Amniotic stem cell (primary cell): ENCODE measurements at places on chromosomes 3 and 15.

- no peak for DNase-seq
These were observed 70.5 kb upstream of the GOLGA8B start for GRCh38 chr15:34653992-34654391.

GRCh38 chr3:161049683-161050248 is 55.4 kb downstream of the B3GALNT1 start:
- no peak for DNase-seq

DNA sequence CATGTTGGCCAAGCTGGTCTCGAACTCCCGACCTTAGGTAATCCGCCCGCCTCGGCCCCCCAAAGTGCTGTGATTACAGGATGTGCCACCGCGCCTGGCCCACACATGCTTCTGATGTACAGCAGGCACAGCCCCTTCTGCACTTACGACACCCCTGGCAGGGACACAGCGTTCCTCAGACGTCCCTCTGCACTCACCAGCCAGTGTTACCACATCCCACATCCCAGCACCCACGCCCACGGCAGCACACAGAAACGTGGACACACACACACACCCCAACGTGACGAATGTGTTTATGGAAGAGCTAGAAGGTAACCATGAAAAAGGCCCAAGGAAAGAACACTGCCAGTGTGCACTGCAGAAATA is 576 bp upstream of the RPAP1 start:
- no peak for DNase-seq

DNA sequence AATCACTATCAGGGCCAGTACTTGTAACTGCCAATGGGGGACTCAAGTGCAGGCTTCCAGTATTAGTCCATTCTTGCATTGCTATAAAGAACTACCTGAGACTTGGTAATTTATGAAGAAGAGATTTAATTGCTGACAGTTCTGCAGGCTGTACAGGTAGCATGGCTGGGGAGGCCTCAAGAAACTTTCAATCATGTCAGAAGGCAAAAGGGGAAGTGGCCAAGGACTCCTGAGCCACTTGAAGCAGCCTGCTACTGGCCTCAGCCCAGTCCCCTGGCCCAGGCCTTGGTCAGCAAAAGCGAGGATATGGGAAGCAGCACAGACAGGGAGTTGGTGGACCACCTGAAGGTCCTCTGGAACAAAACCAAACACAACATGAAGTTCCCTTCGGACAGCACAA is 29.2 kb upstream of the OR5K1 start:
- no peak for DNase-seq

- DNase-seq: no peak
These were observed 6.4 kb downstream of the PRSS50 start for GRCh38 chr3:46711305-46711704.

DNA sequence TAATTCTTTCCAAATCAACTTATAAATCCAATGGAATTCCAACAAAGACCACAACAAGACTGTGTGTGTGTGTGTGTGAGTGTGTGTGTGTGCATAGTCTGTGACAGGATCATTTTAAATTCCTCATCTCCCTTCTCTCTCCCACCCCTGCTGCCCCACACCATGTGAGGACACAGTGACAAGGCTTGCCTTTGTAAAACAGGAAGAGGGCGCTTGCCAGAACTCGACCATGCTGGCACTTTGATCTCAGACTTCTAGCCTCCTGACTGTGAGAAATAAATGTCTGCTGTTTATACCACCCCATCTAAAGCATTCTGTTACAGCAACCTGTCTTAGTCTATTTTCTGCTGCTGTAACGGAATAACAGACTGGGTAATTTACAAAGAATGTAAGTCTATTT is 99.1 kb downstream of the NSMCE3 start:
- DNase-seq: no peak

GRCh38 chr15:101170568-101171350 is 81.1 kb downstream of the CHSY1 start:
- DNase-seq: no peak

DNA sequence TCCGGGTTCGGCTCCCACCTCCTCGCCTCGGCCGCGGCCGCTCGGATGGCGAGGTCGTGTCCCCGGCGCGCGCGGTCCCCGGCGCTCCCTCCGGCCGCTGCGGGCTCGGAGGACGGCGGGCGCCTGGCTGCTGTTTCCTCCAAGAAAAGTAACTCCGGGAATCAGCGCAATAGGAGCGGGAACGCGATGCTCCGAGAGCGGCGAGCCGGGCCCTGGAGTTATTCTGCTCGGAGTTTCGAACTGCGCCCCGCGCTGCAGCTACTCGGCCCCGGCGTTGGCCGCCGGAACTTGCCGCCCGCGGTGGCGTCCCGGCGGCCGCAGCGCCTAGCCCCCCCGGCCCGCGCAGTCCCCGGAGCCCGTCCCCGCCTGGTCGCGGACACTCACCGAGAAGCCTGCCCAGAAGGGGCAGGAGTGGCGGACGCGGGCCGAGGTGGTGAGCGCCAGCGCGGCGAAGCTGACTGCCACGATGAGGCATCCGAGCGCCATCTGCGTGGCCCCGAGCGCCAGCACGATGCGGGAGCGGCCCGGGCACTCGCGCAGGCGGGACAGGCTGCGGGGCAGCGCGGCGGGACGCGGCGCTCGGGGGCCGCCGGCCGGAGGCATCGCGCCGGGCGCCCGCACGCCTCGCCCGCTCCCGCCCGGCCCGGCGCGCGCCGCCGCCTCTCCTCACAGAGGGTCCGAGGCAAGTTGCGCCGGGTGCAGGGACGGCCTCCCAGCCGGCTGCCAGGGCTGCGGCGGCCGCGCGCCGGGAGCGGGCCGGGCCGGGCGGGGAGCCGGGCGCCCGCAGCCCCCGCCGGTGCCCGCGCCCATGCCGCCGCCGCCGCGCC is 251.9 kb downstream of the TJP1 start:
- no peak for DNase-seq

DNA sequence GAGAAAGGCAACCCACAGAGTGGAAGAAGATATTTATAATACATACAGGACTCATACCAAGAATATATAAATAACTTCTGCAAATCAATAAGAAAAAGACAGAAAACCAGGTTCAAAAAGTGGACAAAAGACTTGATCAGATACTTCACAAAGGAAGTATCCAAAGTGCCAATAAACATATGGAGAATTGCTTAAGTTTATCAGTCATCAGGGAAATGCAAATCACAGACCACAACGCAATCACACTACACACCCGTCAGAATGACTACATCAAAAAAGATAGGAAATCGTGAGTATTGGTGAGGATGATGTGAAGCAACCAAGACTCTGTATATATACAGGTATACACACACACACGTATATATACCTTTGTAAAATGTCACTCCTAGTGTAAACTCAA is 180.6 kb downstream of the FAM43A start:
- DNase-seq: no peak

GRCh38 chr15:53247041-53247708 is 457.0 kb upstream of the ONECUT1 start:
- no peak for DNase-seq

GRCh38 chr3:176286476-176287085 is 910.7 kb downstream of the TBL1XR1 start:
- DNase-seq: no peak

- DNase-seq: no peak
These were observed 176.9 kb downstream of the BBX start for GRCh38 chr3:107699682-107700081.

- DNase-seq: no peak
These were observed 873.0 kb downstream of the ROBO1 start for GRCh38 chr3:78894787-78895186.

DNA sequence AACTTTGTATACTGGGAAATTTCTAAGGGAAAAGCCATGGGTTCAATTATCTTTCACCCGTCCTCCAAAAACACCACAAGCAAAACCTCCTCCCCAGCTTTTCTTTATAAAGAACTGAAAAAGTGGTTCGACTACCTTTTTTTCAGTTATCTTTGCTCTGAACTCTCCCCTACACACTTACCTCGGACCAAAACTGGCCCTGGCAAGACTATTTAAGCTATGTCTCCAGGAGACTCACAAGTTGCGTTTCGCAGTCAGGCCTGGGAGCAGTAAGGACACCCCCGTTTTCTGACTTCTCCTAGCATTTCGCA is 645 bp downstream of the COPS2 start:
- DNase-seq: no peak

- DNase-seq: peak; percentile 62
These were observed 37.5 kb downstream of the RYK start for GRCh38 chr3:134212967-134213665.

GRCh38 chr15:48190932-48191573 is 412 bp upstream of the CTXN2 start:
- DNase-seq: peak; percentile 48
